BE2C (cell line): ENCODE measurements at places on chromosomes 13 and 19.

DNA sequence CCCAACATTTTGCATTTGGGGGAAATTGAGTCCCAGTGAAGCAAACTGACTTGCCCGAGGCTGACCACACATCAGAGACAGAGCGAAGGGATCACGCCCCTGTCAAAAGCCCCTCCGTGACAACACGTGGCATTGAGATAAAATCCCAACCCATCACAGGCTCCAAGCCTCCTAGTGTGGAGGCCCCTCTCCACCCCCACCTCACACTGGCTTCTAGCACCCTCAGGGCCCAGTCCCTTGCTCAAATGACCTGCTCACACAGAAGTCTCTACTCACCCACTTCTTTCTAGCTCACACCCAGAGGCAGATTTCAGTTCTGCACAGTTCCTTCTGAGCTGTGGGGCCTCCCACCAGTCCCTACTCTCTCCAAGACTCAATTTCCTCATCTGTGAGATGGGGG lies 10.3 kb downstream of the HPN start:
- DNase-seq = no peak

GRCh38 chr13:72151241-72151640 lies 284.2 kb upstream of the DACH1 start:
- DNase-seq = no peak

GRCh38 chr13:61149331-61149730 lies 266.3 kb downstream of the PCDH20 start:
- DNase-seq = no peak

- DNase-seq = no peak
Observed at GRCh38 chr13:112668924-112669323, 20.9 kb upstream of the ATP11A start.

DNA sequence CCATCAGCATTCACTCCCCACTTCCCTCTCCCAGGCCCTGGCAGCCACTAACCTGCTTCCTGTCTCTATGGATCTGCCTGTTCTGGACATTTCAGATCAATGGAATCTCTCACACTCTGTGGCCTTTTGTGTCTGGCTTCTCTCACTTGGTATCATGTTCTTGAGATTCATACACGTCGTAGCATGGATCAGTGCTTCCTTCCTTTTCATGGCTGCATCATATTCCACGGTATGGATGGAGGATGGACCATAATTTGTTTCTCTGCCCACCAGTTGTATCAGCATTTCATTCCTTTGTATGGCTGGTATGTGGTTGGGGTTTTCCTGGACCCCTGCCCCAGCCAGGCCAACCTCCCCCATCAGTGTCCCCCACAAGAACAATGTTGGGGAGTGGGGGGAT lies 36.2 kb downstream of the MYO9B start:
- DNase-seq = no peak

GRCh38 chr13:101624210-101624922 lies 171.9 kb downstream of the ITGBL1 start:
- no peak for DNase-seq

DNA sequence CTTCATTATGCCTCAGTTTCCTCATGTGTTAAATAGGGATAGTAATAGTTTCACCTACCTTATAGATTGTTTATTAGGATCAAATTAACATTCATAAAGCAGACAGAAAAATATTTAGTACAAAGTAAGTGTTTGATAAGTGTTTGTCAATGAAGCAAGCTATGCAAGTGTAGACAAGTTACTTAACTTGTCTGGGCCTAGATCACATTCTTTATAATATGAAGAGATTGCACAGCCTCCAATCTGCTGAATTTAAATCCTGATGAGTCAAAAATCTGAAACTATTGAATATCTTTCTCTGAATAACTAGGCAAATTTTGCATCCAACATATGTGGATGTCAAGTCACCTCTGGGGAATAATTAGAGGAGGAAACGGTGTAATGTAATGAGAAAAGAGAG lies 170.5 kb downstream of the MZT1 start:
- DNase-seq = no peak

- DNase-seq = no peak
Observed at GRCh38 chr19:30547246-30547645, 175.1 kb downstream of the ZNF536 start.

DNA sequence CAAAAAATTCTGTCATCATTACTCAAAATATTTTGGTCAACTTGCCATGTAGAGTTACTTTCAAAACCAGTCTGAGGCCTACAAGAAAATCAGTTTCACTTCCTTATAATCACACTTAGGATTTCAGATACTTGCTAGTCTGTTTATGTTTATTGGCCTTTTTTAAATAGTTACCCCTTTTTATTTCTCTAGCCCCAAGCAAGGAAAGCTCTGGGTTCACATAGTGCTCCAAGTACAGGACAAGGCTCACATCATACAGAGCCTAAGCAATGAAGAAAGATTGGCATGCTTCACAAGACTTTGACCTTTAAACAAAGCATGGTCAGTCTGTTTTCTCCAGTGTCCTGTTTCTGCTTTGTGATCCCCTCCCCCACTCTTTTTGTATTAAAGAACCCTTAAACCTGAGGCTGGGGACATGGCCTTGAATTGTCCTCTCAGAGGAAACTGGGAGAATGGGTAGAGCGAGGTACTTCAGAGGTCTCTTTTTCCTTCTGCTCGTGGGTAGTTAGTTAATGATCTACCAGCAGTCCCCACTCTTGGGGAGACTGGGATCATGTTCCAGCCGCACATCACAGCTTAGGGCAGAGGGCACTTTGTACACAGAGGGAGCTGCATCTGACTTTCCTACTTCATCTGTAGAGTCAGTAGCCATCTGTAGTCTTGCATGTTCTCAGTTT lies 30.7 kb downstream of the CEACAM1 start:
- DNase-seq = no peak
